GM19239 (cell line): ENCODE measurements at places on chromosomes 1 and 21.
A peak's percentile ranks its signal among the peaks of the same experiment; 100 is the strongest.

- DNase-seq, result no peak
Measured at GRCh38 chr1:224781800-224782199, 147.7 kb upstream of the DNAH14 start.

DNA sequence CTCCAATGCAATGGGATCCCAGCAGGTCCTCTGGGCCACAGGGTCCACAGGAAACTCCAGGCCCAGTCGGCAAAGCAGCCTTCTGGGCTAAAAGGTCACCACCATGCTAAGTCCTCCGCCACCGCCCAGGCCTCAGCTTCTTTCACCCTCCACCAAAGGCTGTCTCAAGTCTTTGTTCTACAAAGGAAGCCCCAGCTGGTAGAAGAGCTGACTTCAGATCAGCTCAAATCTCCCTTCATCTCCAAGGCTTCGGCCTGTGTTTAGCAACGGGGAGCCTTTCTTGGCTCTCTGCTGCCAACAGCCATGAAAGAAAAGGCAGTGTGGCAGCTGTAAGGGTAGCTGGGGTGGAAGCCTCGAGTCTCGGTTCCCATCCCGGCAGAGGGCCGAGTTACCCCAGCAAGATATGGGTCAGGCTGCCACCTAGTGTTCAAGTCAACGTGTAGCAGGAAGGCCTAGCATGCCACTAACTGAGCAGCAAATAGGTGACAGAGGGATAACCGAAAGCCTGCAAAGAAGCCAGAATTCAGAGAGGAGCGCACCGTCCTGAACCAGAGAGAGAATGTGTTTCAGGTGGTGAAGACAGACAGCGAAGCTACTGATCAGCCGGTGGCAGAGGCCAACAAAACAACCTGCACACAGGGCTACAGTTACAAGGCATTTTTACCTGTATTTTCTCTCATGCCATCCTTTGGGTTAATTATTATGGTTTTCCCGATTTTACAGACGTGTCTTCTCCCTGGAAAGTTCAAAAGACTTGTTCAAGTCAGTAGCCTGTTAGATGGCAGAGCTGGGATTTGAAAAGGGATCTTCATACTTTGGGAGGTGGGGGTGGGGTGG, 26.8 kb upstream of the CRNN start:
- peak; percentile 71 for DNase-seq

- no peak for DNase-seq
Measured at GRCh38 chr21:34792504-34793089, 123.8 kb downstream of the CLIC6 start.

GRCh38 chr21:29231756-29232529, 66.8 kb upstream of the BACH1 start:
- no peak for DNase-seq

DNA sequence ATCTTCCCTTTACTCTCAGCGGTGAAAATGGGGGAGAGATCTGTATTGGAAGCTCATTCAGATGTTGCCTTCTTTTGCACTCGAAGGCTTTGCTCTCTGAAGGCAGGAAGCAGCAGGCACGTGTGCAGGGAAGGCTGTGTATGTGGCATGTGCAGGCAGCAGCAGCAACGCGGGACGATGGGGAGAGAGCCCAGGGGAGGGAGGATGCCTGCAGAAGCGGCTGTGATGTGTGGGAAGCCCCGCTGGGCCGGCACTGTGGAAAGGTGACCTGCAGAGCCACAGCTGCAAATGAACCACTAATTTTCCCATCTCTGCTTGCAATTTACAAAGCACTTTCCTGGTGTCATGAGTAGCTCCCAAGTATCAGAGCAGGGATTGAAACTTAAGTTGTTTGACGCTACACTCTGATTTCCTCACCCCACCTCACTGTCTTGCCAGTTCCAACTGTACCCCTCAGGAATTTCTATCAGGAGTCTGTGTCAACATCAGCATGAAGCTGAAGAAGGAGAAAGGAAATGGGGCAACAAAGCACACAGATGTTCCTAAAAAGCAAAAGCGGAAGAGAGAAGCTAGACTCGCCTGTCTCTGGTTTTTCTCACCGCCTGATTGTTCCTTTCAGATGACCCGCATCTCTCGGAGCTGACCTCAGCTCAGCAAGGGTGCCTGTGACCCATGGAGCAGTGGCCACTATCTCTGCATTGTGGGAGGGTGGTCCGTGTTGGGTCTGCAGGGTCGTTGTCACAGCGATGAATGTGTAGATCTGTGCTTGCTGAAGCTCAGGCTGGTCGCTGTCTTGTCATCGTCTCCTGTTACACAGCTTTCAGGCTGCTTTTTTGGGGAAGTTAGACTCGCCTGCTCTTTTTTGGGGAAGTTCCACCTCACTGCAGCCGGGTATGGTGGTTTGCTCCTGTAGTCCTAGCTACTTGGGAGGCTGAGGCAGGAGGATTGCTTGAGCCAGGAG, 156.1 kb downstream of the KIF26B start:
- peak; percentile 8 for DNase-seq

GRCh38 chr1:44932151-44932550, 54.2 kb downstream of the EIF2B3 start:
- DNase-seq, result no peak

- DNase-seq, result no peak
Measured at GRCh38 chr1:16088351-16088911, 15.0 kb upstream of the FAM131C start.

GRCh38 chr1:210591214-210591613, 262.5 kb downstream of the HHAT start:
- no peak for DNase-seq

- no peak for DNase-seq
Measured at GRCh38 chr1:225979421-225979820, 19.7 kb downstream of the SDE2 start.

DNA sequence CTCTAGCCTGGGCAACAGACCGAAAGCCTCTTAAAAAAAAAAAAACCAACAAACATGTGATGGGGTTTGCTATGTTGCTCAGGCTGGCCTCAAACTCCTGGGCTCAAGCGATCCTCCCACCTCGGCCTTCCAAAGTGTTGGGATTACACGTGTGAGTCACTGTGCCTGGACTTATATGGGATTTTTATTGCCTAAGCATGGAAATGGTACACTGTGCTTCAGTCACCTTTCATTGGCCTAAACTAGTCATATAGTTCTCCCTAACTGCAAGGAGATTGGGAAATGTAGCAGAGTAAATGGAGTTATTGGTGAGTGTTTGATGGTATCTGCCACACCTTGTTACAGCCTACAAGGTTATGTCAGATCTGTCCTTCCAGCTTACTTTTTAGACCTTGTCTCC, 17.2 kb upstream of the MEF2D start:
- DNase-seq, result no peak

DNA sequence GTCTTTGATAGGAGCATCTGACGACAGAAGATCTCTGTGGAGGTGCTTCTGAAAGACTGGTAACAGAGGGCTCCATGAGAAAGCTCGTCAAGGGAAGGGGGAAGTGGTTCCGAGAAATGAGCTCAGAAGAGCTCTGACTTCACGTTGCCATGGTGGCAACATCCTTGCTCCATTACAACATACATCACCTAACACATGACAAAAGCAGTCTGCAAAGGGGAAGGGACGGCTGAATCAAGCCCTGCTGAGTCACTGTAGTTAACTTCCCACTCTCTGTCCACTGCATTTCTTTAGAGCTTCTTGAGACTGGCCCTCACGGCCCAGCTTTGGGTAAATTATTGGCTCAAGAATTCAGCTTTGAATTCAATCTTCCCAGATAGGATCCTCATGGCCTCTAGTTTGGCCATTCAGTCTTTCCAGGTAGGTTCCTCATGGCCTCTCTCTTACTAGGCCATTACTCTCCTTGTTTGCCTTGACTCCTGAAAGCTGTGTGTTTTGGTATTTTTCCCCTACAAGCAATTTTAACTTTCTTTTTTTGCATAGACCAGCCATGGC, 88.0 kb upstream of the ZNF648 start:
- DNase-seq, result no peak

GRCh38 chr21:32560896-32561295, 24.4 kb downstream of the TCP10L start:
- DNase-seq, result no peak

- no peak for DNase-seq
Measured at GRCh38 chr1:112061901-112062320, 72.4 kb upstream of the KCND3 start.

GRCh38 chr1:87084244-87084836, 169.9 kb downstream of the HS2ST1 start:
- no peak for DNase-seq

DNA sequence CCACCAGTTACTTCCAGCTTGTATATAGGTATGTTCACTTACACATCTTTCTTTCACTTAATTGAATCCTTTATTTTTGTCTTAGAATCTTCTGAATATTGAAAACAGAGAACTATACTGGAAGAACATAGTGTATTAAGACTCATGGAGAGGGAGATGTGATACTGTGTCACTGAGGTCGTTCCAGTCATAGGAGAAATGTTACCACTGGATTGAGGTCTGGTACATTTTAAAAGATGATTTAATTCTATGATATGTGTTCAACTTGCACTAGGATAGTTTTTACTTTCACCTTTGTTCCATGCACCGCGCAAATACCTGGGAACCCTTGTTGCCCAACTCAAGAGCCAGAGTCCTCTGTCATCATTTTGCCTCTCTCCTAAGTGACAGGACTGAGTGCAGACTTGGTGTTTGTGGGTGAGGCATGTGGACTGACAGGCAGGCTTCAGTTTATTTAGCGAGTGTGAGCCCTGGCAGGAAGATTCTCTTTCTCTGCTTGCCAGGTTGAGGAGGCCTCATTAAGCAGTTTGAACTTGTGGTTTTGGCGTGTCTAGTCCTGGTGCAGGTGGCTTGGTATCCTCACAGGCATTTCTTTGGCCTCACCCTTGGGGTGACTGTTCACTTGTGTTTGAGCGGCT, 63.7 kb downstream of the DYRK1A start:
- DNase-seq, result no peak

DNA sequence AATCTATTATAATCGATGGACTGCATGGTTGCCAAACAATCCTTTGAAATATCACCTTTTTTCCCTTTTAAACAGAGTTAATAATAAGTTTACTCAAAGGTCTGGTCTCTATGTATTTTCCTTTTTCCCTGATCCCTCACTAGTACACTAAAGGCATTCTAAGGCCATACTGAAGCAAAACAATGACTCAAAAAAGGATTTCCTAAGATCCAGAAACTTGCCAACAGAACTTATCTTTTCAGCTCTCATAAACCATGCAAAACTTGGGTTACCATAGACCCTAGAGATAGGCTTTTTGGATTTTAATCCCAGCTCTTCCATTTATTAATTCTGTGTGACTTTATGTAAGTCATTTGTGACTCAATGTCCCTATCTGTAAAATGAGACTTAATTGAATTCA, 77.1 kb downstream of the IFI44 start:
- DNase-seq, result no peak
